ENCODE measurements at places on chromosomes 4 and X.
A peak's percentile ranks its signal among the peaks of the same experiment; 100 is the strongest.

DNA sequence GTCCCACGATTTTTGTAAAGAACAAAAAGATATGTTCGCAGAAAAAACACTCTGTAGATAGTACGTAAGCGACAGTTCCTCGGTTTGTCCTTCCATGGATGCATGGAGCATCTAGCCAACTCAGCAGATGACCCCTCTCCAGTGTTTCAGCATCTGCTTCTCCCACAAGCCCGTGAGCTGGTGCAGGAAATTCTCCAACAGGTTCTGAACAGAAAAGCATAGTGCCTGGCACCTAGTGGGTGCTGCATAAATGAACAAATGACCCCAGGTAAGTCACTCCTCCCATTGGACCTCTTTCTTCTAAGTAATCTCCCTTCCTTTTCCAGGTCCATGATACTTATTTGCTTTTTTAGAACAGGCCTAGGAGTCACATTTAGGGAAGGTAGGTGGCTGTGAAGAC lies 966 bp upstream of the KIAA0232 start:
- DNase-seq: no peak

DNA sequence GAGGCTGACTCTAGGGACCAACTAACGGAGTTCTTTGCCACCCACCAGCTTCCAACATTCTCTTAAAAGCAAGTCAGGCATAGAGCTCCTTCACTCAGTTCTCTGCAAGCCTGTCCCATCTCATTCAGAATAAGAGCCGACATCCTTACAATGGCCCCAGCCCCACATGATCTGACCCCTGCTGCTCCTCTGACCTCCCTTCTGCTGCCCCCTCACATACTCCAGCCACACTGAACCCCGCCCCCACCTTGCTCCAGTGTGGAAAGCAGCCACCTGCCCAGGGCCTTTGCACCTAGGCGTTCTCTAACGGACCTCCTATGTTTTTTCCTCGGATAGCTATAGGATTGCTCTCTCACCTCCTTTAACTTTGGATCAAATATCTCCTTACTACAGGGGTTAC lies 143.2 kb upstream of the ETNPPL start:
- DNase-seq: no peak

GRCh38 chrX:9853307-9853706 lies 67.1 kb downstream of the SHROOM2 start:
- DNase-seq: no peak

DNA sequence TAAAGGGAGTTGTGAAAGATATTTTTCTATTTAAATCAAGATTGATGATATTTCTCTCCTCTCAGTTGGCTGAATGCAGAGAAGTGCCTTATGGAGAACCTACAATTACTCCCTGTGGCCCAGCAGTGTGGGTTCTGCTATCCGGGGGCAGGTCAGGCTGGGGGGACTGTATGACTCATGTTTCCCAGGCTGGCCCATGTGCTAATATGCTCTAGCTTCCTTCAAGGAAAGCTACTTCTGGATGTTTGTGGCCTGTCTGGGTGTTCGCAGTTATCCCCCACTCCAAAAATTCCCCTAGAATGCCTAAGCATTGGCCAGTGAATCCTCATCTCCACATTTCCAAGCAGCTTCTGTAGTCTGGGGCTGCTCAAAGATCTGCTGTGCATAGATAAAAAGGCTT lies 58.9 kb upstream of the SPP1 start:
- DNase-seq: no peak

- no peak for DNase-seq
Observed at GRCh38 chr4:174553828-174554227, 31.5 kb upstream of the HPGD start.

DNA sequence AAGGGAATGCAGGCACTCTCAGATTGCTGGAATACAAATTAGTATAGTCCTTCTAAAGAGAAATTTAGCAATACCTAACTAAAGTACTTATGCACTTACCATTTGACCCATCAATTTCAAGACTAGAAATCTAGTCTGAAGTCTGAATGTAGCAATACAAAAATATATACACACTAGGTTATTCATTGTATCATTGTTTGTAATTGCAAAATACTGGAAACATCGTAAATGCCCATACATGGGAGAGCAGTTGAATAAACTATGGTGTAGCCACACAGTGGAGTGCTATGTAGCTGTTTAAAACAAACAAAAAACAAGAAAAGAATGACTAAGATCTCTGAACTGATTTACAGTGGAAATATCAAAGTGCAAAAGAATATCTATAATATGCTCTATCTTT lies 346.4 kb downstream of the ZNF674 start:
- no peak for DNase-seq

GRCh38 chr4:5203309-5203992 lies 152.2 kb downstream of the STK32B start:
- DNase-seq: no peak

- no peak for DNase-seq
Observed at GRCh38 chr4:17098401-17098800, 200.0 kb upstream of the LDB2 start.

GRCh38 chr4:1579001-1579900 lies 104.9 kb downstream of the FAM53A start:
- DNase-seq: peak; percentile 28

DNA sequence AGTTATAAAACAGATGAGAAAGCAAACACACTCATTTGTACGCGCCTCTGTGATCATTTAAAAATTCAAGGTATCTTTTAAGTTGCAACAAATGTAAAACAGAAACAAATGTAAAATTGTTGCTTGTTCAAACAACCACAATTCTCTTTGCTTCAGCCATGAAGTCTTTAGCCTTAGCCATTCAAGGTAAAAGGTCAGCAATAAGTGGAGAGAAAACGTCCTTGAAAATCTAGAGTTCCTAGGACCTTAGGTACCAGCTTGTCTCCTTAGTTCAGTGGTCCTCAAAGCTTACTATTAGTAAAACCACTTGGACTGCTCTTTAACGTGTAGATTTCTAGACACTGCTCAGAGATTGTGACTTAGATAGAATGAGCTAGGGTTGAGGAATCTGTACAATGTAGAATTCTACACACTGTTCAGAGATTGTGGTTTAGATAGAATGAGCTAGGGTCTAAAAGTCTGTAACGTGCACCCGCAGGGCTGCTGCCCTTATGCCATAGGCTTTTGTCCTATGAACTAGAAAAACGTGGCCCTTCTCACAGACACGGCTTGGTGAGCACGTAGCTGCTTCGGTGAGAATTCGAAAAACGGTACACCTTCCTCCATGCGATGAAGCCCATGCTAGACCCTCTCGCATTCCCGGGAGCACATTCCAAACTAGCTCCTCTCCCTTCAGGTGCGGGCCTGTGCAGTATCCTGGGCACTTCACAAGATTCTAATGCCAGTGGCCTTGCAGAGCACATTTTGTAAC lies 1.7 kb downstream of the PLAC8 start:
- DNase-seq: peak; percentile 57

DNA sequence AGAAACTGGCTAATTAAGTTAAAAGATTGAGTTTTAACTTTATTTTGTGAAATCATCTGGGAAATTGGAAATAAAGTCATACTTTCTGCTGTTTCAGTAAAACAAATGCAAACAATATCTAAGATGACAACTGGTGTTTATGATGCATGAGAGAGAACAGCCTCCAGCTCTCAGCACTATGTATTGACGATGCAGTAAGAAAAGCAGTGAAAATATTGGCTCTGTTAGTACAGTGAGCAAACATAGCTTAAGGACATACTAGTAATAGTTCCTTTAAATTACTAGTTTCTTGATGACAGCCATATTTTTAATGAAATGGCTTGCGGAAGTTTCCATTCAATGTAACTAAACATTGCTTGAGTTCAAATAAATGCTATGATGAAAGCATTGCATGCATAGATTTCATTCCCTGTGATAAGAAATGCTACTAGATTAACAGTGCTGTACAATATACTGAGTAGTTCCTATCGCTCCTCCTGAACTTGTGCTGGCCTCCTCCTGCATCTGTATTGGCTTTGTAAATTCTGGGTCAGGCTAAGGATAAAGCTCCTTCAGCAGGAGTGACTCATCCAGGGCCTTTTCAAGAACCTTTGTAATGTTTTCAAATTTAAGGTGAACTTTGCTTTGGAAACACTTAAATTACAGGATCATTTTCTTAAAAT lies 11.6 kb downstream of the ARHGAP24 start:
- no peak for DNase-seq

GRCh38 chr4:148770848-148771247 lies 328.6 kb upstream of the NR3C2 start:
- no peak for DNase-seq

- no peak for DNase-seq
Observed at GRCh38 chr4:153620352-153620751, 63.7 kb upstream of the TLR2 start.

DNA sequence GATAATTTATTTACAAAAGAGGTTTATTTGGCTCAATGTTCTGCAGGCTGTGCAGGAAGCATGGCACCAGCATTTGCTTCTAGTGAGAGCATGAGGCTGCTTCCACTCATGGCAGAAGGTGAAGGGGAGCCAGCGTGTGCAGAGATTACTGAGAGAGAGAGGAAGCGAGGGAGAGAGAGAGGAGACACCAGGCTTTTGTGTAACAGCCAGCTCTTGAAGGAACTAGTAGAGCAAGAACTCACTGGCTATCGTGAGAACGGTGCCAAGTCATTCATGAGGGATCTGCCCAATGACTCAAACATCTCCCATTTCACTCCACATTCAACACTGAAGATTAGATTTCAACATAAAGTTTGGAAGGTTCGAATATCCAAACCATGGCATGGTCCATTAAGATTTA lies 12.7 kb downstream of the GUCY1A1 start:
- DNase-seq: peak; percentile 40

- DNase-seq: no peak
Observed at GRCh38 chr4:87716371-87717265, 66.5 kb downstream of the DMP1 start.

GRCh38 chr4:79977131-79977840 lies 95.7 kb downstream of the ANTXR2 start:
- no peak for DNase-seq

- DNase-seq: no peak
Observed at GRCh38 chrX:124634363-124634762, 288.0 kb downstream of the SH2D1A start.

DNA sequence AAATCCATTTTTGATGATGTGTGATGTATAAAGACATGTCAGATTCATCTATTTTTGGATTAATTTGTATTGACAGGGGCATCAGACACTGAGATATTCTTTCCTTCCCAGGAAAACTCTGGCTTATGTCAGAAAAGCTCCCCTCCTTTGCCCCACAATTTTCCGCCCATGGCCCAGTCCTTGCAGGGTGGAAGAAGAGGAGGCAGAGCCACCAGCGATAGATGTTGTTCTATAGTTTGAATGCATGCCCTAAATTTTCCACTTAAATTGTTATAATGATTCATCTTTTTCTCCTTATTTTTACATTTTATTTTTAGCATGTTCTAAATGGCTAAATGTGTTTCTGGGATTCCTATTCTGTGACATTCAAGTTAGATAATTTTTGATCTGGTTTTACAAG lies 149.3 kb downstream of the ARAP2 start:
- DNase-seq: no peak

- DNase-seq: peak; percentile 52
Observed at GRCh38 chrX:150683536-150684146, 9.6 kb upstream of the MTMR1 start.

DNA sequence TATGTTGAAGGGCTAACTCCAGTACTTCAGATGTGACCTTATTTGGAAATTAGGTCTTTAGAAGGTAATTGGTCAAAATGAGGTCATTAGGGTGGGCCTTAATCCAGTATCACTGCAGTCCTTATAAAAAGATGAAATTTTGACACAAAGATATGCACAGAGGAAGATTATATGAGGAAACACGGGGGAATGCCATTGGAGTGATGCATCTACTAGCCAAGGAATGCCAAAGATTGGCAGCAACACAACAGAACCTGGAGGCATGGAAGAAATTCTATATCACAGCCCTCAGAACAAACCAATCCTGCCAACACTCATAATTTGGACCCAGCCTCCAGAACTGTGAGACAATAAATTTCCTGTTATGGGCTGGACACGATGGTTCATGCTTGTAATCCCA lies 17.6 kb downstream of the TRIM61 start:
- no peak for DNase-seq

DNA sequence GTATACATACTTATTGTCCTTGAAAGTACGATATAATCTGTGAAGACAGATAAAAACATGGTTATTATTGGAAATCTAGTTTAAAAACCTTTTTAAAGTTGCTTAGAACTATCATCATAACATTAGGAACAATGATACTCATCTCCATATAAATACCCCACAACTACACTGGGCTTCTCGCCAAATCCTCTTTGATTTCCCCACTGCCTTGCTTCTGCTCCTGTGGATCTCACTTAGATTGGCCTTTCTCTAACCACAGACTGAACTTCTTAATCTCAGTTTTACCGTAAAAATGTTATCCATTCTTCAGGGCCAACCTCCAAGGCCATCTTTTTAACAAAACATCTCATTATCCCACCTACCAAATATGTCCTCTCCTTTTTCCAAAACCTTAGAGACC lies 77.6 kb downstream of the PRKG2 start:
- DNase-seq: no peak

- peak; percentile 91 for DNase-seq
Observed at GRCh38 chrX:40539214-40540142, 41.3 kb upstream of the ATP6AP2 start.

Measured in GM12865 (cell line).